ENCODE measurements at places on chromosomes 13 and 19.

DNA sequence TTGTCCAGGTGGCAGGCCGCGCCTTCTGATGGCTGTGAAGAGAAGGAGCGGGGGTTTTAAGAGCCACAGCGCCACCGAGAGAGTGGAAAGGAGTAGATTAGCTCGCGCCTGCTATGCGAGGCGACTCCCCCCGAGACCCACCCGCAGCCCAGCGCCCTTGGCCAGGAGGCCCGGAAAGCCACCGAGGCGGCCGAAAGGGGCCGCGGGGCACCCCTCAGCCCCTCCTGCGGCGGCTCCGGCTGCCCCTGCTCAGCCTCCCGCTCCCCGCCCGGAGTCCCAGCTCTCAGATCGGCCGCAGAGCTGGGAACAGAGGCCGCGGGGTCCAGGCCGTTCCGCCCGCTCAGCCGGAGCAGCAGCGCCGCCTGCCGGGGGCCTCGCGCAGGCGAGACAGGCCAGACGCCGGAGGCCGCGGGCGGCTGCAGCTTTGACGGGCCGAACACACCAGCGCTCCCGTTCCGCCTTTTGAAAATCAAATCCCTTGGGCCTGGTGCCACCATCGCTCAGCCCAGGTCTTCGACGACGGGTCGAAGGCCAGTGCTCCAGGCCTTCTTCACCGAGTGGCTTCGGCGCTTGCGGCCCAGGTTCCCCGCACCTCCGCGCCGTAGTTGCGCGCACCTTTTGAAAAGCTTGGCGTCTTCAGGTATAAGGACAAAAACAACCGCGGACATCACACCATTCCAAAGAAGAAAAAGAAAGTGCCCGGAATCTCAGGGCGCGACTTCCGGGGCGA lies 15.3 kb downstream of the CDX2 start:
- peak; percentile 92 for DNase-seq

GRCh38 chr19:27774827-27775226 lies 1438.1 kb downstream of the UQCRFS1 start:
- DNase-seq: no peak

DNA sequence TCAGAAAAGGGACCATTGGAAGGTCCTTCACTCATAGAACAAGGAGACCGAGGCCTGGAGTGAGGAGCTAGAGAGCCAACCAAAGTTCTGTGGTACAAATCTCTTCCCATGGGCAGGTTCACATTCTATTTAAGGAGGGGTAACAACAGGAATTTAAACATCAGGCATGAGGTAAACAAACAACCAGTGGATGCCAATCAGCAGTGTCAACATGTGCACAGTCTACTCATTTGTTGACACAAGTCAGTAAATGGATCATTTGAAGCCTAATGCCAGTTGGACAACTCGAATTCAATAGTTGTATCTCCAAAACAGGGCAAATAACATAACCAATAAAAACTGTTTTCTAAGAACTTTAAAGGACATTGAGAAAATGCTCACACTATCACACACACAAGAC lies 6.3 kb upstream of the DOCK9 start:
- DNase-seq: no peak

DNA sequence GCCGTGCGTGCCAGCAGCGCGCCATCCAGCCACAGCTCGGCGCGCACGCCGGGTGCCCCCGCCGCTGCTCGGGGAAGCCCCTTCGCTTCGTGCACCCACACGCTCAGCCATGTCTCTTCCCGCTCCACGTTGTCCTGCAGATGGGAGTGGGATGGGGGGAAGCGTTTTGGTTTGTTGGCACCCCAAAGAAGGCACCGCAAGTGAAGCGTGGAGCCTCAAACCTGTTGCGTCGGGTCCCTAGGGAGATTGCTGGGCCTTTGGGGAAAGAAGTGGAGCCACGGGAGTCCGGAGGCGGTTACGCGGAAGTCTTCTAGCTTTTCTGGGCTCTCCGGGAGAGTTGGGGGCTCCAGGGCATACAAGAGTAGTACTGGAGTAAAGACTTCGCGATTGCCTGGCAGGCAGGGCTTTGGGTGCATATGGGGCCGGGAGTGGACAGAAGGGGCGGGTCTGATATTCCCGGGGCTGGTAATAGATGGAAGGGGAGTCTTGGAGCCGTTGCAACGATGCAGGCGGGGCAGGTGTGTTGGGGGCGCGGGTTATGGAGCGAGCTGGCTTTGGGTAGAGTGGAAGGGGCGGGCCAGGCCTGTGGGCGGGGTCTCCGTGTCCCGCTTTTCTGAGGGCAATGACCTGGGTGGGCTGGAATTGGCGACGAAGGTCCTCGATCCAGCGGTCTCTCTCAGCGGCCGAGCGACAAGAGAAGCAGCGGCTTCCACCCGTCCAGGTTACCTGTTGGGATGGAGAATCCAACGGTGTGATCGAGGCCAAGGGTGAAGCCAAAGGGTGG lies 6.5 kb downstream of the RASAL3 start:
- DNase-seq: no peak

All from kidney (tissue), 22 donors.